Activated naive CD4-positive, alpha-beta T cell (primary cell): ENCODE measurements at places on chromosomes 13 and 19.

DNA sequence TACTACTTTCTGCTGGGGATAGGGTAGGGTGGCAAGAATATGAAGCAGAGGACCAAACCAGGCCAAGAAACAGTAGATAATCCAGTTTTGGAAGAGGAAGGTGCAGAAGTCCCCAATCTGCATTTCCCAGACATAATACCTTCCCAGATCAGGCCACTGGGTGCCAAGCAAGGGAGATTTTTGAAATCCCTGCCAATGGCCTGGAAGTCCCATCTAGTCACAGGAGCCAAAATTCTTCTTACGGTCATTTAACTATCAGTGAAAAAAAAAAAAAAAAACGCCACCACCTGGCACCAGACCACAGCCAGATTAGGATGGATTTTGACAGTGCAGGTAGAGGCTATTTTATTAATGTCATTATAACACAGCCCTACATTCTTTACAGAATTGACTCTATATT is 57.8 kb downstream of the ZC3H13 start:
- DNase-seq = no peak

DNA sequence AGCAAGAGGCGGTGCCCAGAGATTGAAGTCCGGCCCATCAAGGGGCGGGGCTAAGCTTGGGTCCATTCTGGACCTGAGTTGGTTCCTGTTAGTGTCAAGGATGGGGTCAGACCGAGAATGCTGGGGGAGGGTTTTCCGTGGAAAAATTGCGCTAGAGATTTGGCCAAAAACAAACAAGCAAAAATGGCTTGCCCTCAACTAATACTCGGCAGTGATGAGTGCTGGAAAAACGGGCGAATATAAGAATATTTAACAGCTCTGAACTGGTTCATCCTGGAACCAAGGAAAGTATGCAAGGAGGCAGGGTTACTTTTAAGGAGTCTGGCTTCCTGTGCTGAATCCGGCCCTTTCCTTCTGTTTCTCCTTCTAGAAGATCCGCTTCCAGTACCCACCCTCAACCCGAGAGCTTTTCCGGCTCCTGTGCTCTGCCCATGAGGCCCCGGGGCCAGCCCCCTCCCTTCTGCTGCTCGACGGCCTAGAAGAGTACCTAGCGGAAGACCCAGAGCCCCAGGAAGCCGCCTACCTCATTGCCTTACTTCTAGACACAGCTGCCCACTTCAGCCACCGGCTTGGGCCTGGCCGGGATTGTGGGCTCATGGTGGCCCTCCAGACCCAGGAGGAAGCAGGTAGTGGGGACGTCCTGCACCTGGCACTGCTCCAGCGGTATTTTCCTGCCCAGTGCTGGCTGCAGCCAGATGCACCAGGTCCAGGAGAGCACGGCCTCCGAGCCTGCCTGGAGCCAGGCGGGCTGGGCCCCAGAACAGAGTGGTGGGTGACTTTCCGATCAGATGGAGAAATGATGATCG is 880 bp downstream of the SWSAP1 start:
- peak; percentile 60 for DNase-seq

GRCh38 chr19:17829855-17830566 is 8.7 kb upstream of the INSL3 start:
- no peak for DNase-seq

DNA sequence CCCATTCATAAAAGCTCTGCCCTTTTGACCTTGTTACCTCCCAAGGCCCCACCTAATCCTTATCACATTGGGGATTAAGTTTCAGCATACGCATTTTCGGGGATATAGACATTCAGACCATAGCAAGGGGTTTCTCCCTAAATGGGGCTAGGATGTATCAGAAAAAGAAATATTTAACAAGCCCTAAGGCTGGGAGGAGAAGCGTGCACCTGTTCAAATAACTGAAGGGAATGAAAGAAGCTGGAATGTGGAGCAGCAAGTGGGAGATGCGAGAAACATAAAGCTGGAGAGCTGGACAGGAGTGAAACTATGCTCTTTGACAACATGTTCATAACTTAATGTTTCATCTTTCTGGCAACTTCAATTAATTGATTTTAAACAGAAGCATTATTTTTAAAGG is 811.8 kb upstream of the GPC6 start:
- DNase-seq = no peak

- no peak for DNase-seq
These were observed 76.1 kb downstream of the KL start for GRCh38 chr13:33092073-33092987.

GRCh38 chr19:49741210-49741844 is 21.8 kb downstream of the TSKS start:
- DNase-seq = no peak
